Dermis lymphatic vessel endothelial cell (primary cell): ENCODE measurements at places on chromosomes 3 and 15. TPM values are rescaled to one million over a fixed set of nuclear protein-coding genes. Genes with fewer than 3 reads are reported as not detected.

Gene DPPA2
- total RNA-seq, result not detected in 2 replicates

Gene SNX33
- total RNA-seq, result 12.5 and 16.2 TPM in 2 replicates

Gene LSMEM2
- not detected in 2 replicates for total RNA-seq

Gene SKOR1
- total RNA-seq, result 0.09 and 0.11 TPM in 2 replicates

Gene POTEB
- total RNA-seq, result not detected in 2 replicates

Gene NR1I2
- not detected in 2 replicates for total RNA-seq

Gene GRIP2
- total RNA-seq, result under 0.01 TPM in 1 of 2 replicates, not detected in the other

Gene LPP
- total RNA-seq, result 29.3 and 43.6 TPM in 2 replicates

Gene HGD
- total RNA-seq, result 0.11 and 0.26 TPM in 2 replicates

Gene SEC62
- 36.0 and 47.3 TPM in 2 replicates for total RNA-seq

Gene ALDH1A3
- total RNA-seq, result 5.4 and 15.3 TPM in 2 replicates

Gene TMEM207
- not detected in 2 replicates for total RNA-seq

Gene SIDT1
- total RNA-seq, result 0.09 TPM in 1 of 2 replicates, not detected in the other

Gene STRA6
- 0.11 TPM in 1 of 2 replicates, not detected in the other for total RNA-seq

Gene ECE2
- not detected in 2 replicates for total RNA-seq

Gene CPLX3
- total RNA-seq, result not detected in 2 replicates

Gene ACP3
- total RNA-seq, result not detected in 2 replicates

Gene MST1R
- total RNA-seq, result 0.11 and 0.52 TPM in 2 replicates
